ENCODE measurements at places on chromosomes 16 and 17.

DNA sequence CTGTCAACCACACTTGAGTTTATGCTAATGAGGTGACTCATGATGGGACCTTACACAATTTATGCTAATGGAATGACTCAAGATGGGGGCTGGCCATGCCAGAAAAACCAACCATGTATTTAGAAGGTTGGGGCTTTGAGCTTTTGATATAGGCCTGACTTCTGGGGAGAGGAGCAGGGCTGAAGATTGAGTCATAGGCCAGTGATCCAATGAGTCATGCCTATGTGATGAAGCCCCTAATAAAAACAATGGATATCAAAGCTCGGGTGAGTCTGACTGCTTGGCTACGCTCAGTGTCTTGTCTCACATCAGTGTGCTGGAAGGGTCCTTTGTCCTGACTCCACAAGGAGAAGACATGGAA lies 7.3 kb downstream of the MFSD6L start:
- DNase-seq: no peak

- DNase-seq: no peak
These were observed 9.6 kb downstream of the CARHSP1 start for GRCh38 chr16:8858994-8859912.

DNA sequence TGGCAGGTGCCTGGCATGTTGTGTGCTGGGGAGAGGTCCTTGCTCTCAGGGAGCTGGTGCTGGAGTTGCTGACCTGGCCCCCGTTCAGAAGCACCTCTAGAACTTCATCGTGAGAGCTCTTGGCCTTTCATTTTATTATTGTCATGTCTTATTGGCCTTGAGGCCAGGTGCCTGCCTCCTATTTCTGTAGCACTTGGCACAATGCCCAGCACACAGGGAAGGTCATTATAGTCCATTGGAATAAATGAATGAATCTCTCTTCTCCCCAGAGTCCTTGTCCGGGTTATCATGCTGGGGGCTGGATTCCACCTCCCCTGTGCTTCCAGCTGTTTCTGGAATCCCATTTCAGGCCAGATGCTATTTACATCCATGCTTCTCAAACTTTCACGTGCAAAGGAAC lies 169.2 kb downstream of the HAPSTR1 start:
- no peak for DNase-seq

DNA sequence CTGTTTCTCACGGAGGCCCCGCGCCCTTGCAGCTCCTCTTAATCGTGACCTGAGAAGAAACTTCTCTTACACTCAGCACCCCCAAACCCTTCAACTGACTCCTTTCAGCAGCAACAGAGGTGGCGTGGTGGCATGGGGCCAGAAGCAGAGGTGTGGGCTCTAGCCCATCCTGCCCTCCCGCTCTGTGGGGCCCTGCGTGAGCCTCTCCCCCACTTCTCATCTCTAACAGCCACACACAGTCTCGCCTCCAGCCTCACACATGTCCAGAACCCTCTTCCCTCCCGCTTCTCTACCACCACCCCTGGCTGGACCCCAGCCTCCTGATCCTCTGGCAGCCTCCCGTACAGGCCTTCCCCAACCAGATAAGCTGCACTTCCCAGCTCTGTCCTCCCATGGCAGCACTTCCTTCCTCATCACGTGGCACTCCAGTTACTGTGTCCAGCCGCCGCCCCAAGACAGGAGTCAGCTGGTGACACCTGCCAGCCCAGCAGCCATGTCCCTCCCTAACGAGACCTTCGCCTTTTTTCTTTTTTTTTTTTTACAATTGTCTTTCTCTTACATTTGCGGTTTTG lies 30.5 kb downstream of the NSMCE1 start:
- peak; percentile 66 for DNase-seq

- DNase-seq: no peak
These were observed 152.0 kb upstream of the HS3ST3A1 start for GRCh38 chr17:13753771-13754170.

- peak; percentile 71 for DNase-seq
These were observed 11.8 kb downstream of the CSF3 start for GRCh38 chr17:40026816-40027613.

- peak; percentile 79 for DNase-seq
These were observed 5.3 kb upstream of the WIPI1 start for GRCh38 chr17:68462381-68463210.

DNA sequence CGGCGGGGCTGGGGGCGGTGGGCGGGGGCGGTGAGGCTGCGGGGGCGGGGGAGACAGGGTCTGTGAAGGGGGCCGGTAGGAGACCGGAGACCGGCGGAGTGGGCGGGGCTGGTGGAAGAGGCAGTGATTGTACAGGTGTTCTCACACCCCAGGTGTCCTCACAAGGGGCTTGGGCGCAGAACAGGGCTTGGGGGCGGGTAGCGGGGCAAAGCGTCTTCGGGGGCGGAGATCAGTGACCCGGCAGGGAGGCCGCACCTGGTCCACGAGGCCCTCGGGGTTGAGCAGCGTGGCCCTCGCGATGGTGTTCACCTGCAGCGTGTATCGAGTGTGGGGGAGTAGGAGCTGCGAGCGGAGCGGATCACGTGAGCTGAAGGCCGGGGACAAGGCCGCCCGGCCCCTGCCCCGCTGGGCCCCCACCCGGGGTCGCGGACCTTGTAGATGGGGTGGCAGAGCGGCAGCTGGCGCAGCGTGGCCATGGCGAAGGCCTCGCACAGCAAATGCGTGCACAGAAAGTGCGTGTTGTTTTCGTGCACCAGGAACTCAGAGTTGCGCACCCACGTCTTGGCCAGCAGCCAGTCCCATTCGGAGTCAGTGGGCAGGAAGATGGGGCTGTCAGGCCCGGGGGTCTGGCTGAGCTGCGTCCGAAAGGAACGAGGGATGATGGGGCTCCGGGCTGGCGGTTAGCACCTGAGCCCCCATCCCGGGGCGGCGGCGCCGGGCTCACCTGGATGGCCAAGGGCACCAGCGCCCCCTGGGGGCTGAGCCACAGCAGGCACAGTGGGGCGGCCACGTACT lies 8.5 kb downstream of the ALOXE3 start:
- peak; percentile 80 for DNase-seq

DNA sequence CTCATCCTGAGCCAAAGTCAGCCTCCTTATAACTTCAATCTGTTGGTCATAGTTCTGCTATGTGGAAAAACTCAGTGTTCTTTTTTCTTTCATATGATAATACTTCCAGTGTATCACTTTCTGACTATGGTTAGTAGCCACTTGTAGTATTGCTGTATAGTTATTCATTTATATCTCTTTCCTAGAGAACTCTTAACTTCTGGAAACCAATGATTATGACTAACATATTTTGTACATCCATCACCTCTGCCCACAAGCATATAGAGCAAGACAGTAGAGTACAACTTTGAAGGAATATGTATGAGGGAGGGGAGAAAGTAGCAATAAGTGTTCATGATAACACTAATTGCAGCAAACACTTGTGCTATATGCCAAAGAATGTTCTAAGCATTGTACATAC lies 38.6 kb downstream of the COX10 start:
- DNase-seq: no peak

DNA sequence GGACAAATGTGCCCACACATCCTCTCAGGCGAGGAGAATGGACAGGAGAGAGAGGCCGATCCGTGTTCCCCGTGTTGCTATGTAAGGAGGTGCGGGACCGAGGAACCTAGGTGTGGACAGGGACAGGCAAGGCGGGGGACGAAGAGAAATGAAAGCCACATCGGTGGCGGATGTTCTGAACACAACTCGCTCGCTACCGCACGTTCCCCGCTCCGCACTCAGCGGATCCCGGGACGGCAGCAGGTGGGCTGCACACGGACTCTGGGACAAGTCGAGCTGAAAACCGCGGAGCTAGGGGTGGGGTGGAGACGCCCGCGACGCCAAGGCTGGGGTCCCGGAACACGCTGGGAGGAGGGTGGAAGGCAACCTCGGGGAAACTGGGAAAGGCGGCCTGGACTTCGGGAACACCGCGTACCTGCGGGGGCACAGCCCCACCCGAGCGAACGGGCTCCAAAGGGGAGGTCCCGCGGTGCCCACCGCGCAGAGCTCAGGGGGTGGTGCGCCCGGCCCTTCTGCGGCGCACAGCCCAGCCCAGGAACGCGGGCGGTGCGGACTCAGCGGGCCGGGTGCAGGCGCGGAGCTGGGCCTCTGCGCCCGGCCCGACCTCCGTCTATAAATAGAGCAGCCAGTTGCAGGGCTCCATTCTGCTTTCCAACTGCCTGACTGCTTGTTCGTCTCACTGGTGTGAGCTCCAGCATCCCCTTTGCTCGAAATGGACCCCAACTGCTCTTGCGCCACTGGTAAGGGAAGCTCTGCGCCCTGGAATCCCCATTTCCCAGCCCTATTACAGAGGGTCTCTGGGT lies at the start of gene MT1E:
TSS of gene MT1E (plus strand) at position 642 of the 803 bp plus-strand sequence. CDS start at position 713, 71 bp downstream.
- peak; percentile 62 for DNase-seq

DNA sequence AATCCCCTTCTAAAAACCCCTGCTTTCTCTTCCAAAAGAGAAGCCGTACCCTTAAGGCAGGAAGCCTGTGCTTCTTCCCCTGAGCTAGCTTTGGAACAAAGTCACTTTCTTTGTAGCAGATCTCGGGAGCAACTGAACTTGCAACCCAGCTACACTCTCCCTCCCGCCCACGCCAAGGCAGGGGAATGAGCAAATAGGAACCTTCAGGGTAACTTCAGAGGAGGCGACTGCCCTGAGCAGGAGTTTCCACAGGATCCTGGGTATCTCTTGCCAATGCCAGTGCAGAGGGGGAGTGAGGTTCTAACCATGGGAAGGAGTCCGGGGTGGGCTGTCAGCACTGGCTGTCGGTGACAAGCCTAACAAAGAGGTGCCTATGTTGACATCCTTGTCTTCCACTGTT lies 5.9 kb upstream of the PIRT start:
- DNase-seq: no peak

DNA sequence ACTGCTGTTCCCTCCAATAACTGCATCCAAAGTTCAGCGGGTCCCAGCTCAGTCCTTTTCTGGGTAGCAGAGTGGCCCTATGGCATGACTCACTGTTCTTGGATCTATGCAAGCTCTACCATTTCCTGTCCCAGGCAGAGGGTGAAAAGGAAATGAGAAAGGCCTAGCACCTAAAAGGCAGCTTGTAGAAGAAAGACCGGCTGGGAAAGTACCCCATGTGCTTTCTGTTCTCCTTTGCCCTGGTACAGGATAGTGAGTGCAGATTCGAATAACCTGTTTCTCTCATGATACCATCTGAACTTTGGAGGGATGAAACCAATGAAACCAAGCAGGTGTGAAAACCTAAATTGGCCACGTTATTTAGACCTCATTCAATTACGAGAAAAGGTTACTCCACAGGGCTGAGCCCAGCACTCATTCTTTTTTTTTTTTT lies 12.7 kb upstream of the HASPIN start:
- DNase-seq: peak; percentile 78

DNA sequence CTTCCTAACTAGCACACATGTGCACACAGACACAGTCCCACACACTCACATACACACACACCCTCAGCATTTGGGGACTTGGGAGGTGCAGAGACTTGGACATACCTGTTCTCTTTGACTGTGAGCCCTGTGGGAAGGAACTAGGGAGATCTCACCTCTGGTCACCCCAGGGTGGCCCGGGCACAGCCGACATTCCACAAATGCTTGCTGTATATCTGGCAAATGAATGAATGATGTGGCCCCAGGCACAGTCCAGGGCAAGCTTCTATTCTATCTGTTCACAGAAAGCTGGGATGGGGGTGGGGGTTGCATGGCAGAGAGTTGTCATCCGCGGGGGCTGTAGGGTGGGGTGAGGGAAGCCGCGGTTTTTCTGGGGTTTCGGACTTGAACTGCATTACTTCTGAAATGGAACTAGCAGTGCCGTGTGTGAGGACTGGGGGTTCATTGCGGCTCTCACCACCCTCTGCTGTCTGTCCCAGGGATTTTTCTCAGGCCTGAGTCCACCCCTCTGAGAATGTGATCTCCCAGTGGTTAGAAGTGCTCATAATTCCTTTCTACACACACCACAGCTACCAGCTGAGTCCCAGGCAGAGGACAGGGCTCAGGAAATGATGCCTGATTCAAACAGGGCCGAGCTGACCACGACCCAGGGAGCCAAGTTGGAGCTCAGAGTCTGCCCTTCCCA lies 3.3 kb upstream of the RIPOR1 start:
- DNase-seq: no peak

GRCh38 chr17:81329927-81330883 lies 35.1 kb upstream of the SLC38A10 start:
- no peak for DNase-seq

DNA sequence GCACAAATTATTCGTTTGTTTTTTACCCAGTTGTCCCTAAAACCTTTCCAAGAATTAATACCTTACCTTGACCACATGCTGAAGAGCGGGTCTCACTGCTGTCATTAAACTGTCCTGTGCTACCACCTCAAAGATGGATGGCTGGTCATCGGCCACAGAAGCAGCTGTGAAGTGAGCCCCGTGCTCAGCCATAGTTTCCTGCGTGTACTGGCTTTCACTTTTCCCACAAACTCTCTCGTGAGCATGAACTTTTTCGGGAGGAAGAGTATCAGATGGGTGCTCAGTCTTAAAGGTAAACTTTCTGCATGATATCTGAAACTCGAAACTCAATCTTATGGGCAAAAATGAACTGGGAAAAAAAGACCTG lies 558 bp downstream of the PEX12 start:
- DNase-seq: no peak

DNA sequence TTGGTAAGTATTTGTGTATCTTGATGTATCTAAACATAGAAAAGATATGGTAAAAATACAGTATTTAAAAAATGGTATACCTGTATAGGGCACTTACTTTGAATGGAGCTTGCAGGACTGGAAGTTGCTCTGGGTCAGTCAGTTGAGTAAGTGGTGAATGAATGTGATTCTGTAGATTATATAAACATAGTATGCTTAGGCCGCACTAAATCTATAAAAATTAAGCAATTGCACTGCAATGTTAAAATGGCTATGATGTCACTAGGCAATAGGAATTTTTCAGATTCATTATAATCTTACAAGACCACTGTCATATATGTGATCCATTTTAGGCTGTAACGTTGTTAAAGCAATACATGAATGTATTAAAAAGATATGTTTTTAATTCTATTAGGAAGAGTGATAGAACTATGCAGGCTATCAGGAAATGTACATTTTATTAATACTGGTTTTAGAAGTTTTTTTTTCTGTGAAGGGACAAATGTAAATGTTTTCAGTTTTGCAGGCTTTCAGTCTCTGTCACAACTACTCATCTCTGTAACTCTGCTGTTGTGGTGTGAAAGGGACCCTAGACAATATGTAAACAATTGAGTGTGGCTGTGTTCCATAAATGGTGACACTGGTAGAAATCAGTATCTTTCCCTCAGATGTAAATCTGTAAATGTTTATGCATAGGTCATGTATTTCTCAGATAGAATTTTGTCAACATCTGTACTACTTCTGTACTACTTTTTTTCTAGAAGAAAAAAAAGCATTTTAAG lies 10.5 kb downstream of the CBFB start:
- DNase-seq: no peak

- peak; percentile 59 for DNase-seq
These were observed 6.4 kb downstream of the THRA start for GRCh38 chr17:40068917-40069750.

DNA sequence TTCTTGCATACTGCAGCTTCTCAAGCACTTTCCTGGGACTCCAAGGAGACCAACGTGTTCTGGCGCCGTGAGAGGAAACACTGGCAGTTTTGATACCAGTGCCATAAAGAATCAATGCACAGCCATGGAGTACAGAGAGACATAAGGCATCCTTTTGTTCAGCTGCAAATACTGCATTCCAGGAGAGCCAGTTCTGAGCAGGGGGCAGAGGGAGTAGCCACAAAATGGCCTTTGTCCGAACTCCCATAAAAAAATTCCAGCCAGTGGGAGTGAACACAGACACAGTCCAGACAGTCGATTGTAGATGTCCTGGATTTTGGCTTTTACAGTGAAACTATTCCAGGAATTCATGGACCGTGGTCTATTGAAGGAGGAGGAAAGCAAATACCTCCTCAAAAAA lies 36.2 kb upstream of the TEKT3 start:
- DNase-seq: no peak

GRCh38 chr17:67578142-67578457 lies 139.6 kb upstream of the NOL11 start:
- no peak for DNase-seq

GRCh38 chr16:28172336-28172735 lies 39.4 kb downstream of the XPO6 start:
- DNase-seq: no peak
